ENCODE measurements at places on chromosomes 5 and 9.

DNA sequence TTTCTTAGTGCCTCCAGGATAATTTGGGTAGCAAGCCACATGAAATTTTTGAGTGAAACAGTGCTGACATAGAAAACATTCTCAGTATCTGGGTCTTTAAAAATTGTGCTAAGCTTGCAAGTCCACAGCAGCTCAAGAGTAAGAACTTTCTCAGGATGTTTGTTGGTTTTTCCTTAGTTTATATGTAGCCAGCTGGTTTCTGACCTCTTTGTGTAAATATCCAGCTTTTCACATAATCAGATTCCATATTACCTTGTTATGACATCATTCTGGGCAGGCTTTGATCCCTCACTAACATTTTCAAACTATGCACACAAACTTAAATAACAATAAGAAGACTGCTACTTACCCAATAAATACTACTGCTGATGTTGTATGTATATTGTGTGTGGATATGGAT, 82.9 kb upstream of the VCAN start:
- no peak for DNase-seq

GRCh38 chr5:622359-622758, 10.2 kb downstream of the CEP72 start:
- DNase-seq, result no peak

GRCh38 chr5:150295172-150295634, 5.6 kb upstream of the CAMK2A start:
- no peak for DNase-seq

DNA sequence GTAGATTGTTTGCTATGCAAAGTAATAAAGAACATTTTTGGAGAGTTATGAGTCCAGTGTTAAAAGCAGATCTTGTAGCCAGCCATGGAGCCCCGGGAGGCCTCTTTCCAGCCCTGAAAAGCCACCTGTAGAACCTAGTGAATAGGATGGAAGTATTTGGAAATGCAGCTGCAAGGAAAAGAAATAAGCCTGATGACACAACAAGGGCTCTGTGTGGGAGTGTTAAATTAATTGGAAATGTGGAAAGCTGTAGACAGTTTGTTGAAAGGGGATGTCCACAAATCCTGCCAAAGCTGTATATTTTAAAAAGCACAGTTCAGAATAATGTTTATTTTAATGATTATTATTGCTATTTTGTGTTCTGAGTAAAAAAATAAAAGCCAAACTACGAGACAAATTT, 152.5 kb upstream of the GHR start:
- no peak for DNase-seq

DNA sequence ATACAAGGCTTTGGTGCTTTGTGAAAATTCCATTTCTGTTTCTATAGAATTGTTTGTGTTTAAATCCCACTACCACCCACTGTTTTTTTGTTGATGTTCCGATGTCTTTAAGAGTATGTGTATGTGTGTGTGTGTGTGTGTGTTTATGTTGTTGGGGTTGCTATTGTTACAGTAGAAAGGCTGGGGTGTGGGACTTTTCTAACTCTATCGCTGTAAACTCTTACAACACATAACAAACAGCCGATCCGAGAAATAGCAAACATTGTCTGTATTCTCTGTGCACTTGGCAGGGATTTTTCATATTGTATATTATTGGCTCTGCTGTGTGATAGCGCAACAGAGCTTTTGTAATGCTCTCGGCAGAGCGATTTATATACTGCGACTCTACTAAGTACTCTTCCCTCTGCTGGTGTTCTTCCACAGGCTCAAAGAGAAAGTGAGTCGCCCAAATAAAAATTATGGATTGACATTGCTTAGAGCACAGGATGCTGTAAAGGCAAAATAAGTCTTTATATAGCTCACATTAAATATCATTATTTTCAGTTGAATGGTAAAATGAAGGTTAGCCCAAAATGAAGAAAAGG, 492.2 kb upstream of the ARRDC3 start:
- DNase-seq, result no peak

All from hippocampal formation (tissue), 2 donors.